ENCODE measurements at places on chromosomes 5 and 9.

DNA sequence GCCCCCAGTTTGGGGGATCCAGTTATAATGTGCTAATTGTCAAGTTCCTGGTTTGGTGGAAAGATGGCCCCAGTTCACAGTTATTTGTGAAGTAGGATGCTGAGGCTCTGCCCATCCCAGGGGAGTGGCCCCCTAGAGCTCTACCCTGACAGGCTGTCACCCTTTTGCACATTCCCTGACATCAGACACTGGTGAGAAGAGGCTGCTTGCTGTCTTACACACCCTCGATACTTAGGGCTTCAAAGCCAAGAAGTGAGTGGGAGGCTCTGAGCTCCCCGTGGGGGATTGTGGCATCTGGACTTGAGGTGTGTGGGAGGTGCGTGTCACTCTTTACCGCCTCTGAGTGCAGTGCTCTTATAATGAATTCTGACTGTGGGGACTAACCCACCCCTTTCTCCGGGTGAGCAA is 168.5 kb downstream of the DOCK2 start:
- DNase-seq = no peak

GRCh38 chr5:124057724-124058231 is 545.8 kb downstream of the CSNK1G3 start:
- no peak for DNase-seq

- no peak for DNase-seq
Measured at GRCh38 chr5:36904677-36905076, 28.1 kb downstream of the NIPBL start.

GRCh38 chr5:133247151-133247709 is 195.4 kb downstream of the HSPA4 start:
- no peak for DNase-seq

DNA sequence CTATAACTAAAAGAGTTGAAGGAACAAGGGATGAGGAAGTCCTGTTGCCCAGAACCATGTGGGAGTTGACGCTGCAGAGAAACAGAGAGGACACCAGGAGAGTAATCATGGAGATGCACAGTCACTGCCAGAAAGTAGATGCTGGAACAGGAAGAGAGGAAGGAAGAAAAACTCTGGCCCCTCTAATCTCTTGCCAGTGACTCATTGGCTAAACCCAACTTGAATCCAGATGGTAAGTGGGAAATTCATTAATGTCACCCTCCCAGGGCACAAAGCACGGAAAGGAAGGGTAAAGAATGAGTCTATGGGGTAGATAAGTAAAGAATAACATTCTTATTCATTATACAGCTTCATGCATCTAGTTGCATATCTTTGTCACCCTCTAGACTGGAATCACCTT is 631.9 kb downstream of the PRELID2 start:
- DNase-seq = no peak

GRCh38 chr5:150121448-150122157 is 34.0 kb downstream of the PDGFRB start:
- DNase-seq = no peak

All from DMS153 (cell line).